COR-L47 (cell line): ENCODE measurements at places on chromosomes 3 and 15.

GRCh38 chr3:136577791-136578190, 174.4 kb downstream of the STAG1 start:
- no peak for DNase-seq

DNA sequence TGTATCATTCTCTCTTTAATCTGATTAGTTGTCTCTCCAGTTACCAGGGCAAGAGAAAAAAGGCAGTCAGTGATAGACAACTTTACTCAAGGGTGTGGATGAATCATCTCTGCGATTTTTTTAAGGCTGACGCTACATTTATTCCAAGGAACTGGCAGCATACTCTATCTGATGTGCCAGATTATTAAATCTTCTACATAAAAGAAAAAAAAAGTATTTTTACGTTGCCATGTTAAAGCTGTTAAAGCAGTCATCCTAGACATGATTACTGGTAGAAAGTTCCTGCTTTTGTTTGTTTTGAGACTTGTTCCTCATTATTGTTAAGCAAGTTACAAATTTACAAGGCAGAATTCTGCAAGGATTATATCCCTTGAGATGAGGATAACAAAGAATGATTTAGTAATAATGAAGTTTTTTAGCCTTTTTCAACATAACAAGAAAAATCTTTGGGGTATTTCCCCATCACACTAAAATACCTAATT, 121.7 kb downstream of the CBLB start:
- no peak for DNase-seq

DNA sequence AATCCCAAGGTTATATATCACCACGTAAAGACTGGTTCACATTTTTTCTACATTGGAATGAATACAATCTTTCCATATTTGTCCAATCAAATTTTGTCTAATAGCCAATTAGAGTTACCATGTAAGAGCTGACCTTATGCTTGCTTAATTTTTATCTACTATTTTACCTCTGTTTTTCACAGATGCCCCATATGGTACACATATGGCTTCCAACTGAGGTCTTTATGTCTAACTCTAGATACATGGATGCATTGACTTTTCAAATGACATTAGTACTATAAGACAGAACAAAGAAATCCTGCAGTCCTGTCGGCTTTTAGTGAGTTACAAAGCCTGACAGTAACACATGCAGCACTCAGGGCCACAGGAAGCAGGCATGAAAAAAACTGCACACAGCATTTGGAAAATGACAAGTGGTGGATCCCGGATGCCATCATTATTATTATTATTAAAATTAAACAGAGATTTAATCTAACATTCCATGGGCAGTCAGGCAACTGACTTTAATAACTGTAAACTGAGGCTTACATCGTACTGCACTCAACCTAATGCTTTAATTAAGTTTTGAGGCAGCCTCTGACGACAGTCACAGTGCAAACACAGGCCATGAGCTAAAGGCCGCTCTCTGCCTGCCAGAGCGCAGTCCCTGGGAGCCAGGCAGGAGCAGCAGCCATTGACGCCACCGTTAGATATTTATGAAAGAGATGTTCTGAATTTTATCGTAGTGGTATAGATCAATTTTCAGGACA, 113.9 kb upstream of the TMCO5A start:
- DNase-seq: no peak

DNA sequence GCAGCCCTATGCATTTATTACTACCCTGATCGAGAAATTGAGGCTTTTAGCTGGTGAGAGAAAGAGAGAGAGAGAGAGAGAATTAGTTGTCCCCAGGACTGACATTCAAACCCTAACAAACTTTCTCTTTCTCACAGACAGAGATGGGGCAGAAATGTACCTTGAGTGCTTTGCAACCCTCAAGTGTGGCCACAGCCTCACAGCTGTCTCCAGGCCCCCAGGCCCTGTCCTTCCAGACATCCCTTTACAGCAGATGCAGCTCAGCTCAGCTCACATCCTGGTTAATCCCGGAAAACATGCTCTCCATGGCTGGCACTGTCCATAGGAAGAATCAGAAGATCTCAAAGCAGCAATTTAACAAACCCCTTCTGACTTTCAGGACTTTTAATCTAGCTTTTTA, 67.6 kb downstream of the DCLK3 start:
- DNase-seq: no peak

GRCh38 chr3:11570251-11570650, 73.5 kb downstream of the VGLL4 start:
- no peak for DNase-seq

DNA sequence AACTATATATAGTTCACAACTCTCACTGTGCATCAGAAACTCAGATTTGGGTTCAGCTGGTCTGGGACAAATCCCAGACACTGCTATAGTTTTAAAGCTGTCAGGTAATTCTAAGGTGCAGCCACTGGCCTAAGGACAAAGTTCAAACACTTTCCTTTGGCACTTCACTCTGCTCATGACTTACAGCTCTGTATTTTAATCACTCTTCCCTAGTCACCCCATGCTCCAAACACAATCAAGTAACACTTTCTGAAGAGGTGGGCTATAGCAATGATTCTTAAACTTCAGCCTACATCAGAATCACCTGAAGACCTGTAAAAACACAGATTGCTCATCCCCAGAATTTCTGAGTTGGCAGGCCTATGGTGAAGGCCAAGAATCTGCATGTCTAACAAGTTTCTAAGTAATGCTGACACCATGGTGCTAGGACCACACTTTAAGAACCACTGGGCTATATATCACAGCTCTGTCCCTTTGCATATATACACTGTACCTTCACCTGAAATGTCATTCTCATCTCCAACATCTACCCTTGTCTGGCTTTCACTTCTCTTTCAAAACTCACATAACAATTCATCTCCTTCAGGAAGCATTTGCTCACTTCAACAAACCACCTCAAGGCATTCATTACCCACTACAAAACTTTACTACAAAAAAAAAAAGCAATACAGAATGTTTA, 21.4 kb downstream of the STAG1 start:
- DNase-seq: no peak

GRCh38 chr3:140233702-140234101, 298.7 kb downstream of the CLSTN2 start:
- no peak for DNase-seq

DNA sequence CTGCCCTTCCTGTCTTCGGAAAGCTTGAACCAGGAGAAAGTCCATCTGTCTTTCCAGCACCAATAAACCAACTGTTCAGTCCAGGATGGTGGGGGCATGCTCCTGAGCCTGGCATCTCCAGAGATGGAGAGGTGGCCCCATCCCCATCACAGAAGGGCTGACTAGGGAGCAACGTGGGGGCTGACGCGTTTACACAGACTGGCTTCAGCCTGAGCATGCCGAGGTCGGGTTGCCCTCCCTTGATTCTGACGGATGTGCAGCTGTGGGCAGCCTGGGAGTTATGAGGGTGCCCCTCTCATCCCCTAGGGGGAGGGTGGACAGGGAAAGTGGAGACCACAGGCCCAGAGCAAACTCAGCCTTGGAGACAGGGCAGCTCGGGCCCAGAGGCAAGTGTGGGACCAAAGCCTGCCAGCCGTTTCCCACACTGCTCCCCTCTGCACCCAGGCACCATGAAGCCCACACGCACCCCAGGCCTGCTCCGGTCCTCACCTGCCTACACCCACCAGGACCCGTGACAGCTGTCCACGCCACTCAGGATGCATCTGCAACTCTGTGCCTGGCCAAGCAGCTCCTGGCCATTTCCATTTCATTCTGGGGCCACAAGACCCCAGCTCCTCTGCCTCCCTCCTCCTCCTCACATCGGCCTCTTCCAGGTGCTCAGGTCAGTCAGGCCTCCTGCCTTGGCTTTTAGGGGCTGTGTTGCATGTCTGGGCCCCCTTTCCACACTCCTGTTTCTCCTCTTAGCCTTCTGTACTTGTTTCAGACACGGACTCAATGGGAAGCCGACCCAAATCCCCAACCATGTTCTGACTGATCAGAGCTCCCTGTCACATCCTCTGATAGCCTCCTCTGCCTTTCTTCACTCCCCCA, 48.2 kb upstream of the SLC41A3 start:
- no peak for DNase-seq

- DNase-seq: no peak
These were observed 64.3 kb downstream of the SLCO3A1 start for GRCh38 chr15:91917686-91918360.

- DNase-seq: no peak
These were observed 494.5 kb downstream of the RBMS3 start for GRCh38 chr3:29775340-29775739.

DNA sequence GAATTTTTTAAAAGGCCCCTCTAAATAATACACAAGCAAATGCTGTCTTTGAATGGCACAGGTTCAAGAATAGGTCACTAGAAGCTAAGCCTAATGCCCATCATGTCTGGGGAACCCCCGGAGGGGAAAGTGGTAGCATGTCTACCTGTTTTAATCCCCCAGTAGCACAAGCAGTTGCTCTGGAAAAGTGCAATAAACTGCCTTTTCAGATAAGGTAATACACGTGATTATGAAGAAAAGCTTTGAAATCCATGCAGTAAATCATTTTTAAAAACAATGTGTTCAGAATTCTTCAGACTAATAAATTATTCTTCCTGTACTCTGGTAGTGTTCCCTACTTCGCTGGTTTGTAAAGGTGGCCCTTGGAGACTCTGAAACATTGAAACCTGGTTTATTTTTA, 922.2 kb downstream of the ROBO1 start:
- DNase-seq: no peak

GRCh38 chr3:37670961-37671483, 190.7 kb upstream of the CTDSPL start:
- DNase-seq: no peak

DNA sequence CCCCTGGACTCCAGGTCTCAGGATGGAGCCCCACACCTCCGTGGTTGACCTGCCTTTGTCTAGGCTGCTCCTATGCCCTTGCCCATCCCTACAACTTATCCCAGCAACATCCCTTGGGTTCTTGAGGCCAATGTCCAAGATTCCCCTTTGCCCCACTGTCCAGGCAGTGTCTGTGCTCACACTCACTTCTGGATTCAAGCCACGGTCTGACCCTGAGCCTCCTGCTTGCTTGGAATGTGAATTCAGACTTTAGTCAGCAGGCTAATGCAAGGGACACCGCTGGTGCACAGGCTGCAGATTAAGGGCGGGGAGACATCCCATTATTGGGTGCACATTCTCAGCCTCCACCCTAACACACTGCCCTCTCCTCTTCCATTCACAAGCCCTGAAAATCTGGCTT, 154.1 kb downstream of the WNT5A start:
- DNase-seq: no peak

DNA sequence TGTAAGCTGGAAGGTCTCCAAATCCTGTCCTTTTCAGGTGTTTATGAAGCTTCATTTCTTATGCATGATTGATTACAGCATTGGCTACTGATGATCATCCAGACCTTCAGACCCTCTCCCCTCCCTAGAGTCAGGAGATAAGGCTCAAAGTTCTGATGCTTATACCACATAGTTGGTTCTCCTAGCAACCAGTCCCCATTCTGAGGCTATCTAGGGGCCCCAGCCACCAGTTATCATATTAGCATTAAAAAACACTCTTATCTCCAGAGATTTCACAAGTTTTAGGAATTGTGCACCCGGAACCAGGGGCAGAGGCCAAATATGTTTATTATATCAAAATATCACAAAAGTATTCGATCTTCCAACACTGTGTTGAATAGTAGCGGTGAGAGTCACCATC, 953.1 kb downstream of the FHIT start:
- no peak for DNase-seq

DNA sequence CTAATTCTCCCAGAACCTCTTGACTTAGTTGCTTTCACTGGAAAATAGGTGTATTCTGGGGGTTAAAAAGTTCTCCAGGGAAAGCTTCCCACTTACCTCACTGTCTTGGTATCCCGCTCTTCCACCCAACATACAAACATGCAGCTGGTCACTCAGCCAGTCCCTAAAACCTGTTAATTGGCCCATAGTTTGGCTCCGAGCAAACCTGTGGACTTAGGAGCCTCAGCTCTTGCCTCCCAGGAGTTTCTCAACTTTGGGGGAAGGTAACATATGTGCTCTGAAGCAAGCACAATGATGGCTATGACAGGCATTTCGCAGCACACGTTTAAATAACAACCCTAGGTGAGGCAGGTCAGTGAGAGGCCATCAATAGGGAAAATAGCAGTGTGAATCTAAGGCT, 25.8 kb upstream of the LRRFIP2 start:
- DNase-seq: no peak

DNA sequence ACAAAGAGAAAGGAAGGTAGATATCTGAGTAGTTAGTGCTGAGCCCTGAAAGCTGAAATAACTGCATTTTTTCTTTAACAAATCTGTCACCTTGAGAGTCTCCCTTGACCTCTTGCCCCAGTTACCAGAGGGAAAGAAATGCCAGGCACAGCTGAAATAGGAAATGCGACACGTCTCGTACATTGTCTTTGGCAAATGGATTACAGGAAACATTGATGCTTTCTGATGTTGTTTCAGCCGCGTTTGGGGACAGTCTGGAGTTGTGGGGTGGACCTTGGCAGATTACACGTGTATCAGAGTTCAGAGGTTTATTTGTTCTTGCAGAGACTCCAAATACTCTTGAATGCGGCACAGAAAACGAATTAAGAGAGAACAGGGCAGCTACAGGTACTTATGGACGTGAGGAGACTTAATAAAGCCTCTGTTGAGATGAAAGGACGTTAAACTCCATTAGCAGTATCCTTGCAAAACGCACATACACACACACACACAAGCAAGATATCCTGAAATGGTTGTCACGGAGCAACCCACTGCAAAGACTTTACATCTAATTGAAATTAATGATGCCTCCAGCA, 272.8 kb upstream of the RORA start:
- DNase-seq: no peak

- DNase-seq: no peak
These were observed 618.2 kb upstream of the ZNF717 start for GRCh38 chr3:76403556-76403955.

DNA sequence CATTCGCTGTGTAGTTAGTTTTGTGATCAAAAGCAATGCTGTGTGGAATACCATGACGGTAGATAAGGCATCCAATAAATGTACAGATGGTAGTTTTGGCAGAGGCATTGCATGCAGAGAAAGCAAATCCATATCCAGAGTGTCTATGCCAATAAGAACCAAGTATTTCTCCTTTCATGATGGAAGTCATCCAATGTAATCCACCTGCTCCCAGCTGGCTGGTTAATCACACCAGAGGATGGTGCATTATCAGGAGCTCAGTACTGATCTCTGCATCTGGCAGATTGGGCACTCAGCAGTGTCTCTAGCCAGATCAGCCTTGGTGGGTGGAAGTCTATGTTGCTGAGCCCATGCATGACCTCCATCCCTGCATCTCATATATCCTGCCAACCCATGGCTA, 677.7 kb upstream of the NECTIN3 start:
- DNase-seq: no peak

DNA sequence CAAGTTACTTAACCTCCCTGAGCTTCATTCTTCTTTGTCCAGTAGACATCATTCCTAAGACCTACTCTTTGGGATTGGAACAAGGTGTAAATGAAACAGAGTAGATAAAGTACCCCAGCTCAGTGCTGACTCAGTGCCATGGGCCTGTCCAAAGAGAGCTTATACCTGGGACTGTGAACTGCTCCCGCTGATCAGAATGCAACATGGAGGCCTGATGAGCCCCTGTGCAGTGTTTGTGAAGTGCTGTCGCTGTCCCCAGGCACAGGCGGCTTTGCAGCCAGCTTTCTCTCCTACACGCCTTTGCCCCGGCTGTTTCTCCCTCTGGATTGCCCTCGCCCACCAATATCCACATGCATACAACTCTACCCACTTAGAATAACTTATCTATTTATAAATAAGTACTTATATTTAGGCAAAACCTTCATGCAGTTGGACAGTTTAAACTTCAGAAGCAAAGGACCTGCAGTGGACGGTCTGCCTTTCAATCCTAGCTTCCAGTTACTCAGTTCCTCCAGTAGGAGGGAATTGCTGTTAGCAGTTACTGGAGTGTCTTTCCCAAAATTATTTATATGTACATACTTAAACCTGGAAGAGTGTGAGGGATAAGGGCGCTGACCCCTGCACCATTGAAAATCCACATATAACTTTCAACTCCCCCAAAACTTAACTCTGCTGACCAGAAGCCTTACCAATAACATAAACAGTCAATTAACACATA, 80.0 kb downstream of the CORO2B start:
- DNase-seq: no peak
